ENCODE measurements at places on chromosomes 1 and 21. TPM values are rescaled to one million over a fixed set of nuclear protein-coding genes. Genes with fewer than 3 reads are reported as not detected.

DNA sequence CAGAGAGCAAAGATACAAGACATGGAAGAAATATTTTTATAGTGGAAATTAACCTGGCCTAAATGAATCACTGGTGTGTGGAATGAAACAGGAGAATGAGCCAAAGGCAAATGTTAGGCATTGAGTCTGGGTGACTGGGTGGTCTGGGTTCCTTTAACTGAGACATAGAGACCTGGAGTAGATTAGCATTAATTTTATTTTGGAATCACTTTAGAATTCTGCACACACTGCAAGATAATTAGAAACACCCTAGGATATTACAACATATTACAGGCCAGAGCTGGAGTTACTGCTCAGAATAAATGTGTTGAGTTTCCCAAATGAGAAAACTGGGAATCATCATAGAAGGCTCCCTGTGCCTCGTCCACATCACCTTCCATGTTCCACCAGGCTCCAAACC lies 85.5 kb downstream of the PLPPR5 start:
- DNase-seq = no peak

DNA sequence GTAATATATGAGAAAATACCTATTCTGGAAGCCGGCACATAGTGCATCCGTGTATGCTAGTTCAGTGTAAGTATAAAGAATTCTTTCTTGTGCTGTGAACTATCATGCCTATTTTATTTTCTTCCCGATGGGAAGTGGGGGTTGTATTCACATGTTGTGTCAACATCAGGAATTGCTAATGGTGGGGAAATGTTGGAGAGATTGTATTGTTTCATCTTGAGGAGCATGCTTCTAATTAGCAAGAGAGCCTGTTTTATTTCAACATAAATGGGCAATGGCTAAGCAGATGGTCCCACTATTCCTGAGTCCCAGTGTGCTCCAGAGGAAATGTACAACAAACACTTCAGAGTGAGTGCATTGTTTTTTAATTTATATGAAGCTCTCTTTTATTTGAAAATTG lies 485.2 kb downstream of the PLPP3 start:
- no peak for DNase-seq

- DNase-seq = no peak
Measured at GRCh38 chr1:154344977-154345837, 19.9 kb downstream of the ATP8B2 start.

DNA sequence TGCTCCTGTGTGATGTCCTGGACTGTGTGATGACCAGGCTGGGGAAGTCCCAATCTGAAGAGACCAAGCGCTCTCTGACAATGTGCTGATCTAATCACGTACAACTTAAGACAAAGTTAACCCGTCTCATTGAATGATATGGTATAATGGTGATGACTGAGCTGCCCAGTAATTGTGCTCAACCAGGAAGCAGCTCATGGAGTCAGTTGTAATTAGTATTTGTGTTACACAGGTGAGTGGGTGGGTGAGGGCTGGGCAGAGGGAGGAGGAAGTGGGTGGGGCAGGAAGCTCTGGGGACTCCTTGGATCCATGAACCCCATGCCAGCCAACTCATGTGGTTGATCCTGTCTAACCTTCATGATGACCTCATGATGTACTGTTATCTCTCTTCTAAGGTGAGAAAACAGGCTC lies 8.7 kb upstream of the ECE1 start:
- no peak for DNase-seq

DNA sequence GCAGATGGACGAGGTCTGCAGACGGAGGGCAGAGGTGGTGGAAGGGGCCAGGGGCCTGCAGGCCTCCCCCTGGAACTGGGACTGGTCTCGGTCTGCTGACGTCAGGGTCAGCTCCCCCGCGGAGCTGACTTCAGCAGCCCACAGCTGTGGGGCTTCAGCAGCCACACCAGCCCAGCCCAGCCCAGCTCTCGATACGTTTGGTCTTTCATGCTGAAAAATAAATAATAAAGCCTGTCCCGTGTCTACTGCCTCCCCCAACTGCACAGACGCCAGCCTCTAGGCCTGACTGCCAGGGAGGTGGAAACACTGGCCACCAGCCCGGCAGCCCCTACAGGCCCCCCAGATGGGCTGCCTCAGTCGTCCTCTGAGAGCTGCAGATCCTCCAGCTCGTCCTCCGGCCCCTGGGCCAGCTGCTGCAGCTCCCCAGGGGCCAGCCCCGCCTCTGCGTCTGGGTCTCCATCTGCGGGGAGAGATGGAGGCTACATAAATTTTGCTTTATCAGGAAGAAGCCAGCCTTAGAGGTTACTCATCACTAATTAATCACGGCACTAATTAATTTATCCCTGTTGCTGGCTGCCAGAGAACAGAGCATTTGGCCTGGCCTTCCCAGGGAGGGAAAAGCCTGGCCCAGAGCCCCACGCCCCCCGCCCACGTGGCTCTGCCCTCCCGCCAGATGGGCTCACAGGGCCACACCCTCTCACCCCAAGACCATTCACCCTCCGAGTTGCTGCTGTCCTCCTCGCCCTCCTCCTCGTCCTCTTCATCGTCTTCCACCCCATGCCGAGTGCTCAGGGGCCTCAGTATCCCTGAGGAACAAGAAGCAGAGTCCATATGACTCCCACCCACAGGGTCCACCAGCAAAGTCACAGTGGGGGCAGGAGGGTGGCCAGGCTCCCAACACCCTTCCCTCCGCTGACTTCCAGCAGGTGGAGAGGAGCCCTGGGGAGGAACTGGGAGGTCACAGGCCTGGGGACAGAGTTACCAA lies 14.4 kb downstream of the NOC2L start:
- peak; percentile 83 for DNase-seq

GRCh38 chr1:166080277-166080966 lies 86.4 kb downstream of the FAM78B start:
- no peak for DNase-seq

- no peak for DNase-seq
Measured at GRCh38 chr1:66160719-66161118, 368.0 kb downstream of the PDE4B start.

DNA sequence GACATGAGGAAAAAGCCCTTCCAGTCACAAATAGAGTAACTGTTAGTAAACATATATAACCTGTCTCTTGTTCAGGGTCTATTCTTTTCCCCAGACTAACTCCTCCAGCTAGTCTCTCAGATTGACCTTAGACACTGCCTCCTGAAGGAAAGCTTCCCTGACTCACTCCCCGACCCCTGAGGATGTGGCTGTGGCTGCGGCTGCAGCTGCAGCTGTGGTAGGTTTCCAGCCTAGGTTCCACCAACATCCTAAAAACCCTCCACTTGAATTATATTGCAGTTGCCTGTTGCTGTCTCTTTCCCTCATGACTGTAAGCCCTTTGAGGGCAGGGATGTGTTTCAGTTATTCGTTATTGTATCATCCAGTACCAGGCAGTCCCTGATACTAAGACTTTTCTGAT lies 132.9 kb upstream of the C1orf21 start:
- no peak for DNase-seq

DNA sequence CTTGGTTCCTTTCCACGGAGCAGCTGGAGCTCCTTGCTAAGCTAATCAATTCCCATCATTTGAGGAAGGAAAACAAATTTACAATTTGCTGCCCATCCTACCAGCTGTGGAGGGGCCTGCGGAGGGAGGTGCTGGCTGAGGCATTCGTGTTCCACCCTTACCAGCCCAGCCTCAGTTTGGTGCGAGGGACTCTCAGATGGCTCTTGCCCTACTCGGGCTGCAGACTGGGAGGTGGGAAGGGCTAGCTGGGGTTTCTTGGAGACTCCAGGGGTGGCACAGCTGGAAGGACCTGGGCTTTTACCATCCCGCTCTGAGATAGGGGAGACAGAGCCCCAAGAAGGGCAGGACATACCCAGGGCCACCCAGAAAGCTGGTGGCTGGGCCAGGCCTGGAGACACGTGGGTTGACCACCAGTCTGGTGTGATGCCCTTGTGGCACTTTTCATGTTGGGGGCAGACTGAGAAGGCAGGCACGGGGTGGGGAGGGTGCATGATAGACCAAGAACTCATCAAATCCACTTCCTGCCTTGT lies 17.7 kb downstream of the DISP3 start:
- no peak for DNase-seq

GRCh38 chr1:245431706-245432105 lies 276.9 kb downstream of the KIF26B start:
- DNase-seq = no peak

DNA sequence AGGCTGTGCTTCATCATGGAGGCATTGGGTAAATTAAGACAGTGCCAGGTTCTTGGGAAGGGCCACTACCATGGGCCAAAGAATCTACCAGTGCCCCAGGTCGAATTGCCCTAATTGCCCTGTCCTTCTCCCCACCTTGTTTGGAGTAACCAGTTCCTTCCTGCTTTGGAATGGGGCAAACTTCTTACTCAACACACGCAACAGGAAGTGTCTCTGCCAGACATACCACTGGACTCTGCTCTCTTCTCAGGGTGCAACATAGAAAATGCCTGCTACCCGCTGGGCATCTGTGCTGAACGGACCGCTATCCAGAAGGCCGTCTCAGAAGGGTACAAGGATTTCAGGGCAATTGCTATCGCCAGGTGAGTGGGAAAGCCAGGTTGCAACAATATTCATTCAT lies 15.8 kb downstream of the CDA start:
- no peak for DNase-seq

- DNase-seq = no peak
Measured at GRCh38 chr1:24727501-24728216, 17.6 kb upstream of the CLIC4 start.

- DNase-seq = no peak
Measured at GRCh38 chr1:151814426-151814825, 9.2 kb upstream of the LINGO4 start.

- no peak for DNase-seq
Measured at GRCh38 chr1:71641903-71642302, 561.1 kb upstream of the ZRANB2 start.

- DNase-seq = no peak
Measured at GRCh38 chr1:14570514-14570913, 28.0 kb upstream of the KAZN start.

Gene SLAMF9
- not detected for polyA plus RNA-seq

Gene PIGV
- 13.1 TPM for polyA plus RNA-seq

Gene ZP4
- polyA plus RNA-seq = not detected

Gene KRTAP13-2
- not detected for polyA plus RNA-seq

Gene CXADR
- polyA plus RNA-seq = 43.1 TPM

Gene C4BPA
- polyA plus RNA-seq = 0.47 TPM

Gene TRNP1
- polyA plus RNA-seq = 7.6 TPM

Gene MORN1
- 16.7 TPM for polyA plus RNA-seq

Gene LCE1E
- not detected for polyA plus RNA-seq

Gene KCNH1
- 0.34 TPM for polyA plus RNA-seq

All from left renal pelvis (tissue), 4 donors.